ENCODE measurements at places on chromosomes 5 and 9.

DNA sequence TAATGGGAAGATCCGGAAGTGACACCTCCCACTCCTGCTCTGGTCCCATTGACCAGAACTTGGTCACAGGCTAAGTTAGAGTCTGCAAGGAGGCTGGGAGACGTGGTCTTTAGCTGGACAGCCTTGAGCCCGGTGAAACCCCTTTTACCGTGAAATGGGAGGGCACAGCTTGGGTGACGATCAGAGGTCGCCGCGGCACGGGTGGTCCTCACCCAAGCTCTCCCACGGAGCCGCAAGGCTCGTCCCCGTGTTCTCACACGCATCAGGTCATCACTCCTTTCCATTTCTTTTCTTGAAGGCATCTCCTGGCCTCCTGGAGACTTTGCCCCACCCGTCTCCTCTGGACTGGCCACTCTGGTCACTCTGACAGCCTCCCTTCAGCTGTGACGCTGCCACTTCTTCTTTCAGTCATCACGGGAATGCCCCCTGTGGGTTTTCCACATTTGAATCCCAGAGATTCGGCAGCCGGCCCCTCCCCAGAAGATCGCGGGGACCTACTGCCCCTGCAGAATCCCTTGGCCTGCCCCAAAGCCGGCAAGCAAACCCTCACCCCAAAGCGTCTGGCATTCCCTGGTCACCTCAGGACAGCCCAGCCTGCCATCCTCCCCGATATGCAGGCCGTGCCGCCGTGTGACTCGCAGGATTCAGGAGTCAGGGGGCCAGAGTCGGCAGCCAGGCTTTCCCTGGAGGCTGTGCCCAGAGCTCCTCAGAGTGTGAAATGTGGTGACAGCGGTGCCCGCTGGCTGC is 18.9 kb upstream of the EGFL7 start:
- no peak for DNase-seq

- no peak for DNase-seq
Measured at GRCh38 chr5:173693670-173694069, 77.2 kb upstream of the BOD1 start.

- peak; percentile 67 for DNase-seq
Measured at GRCh38 chr5:8683496-8683895, 814.5 kb downstream of the MTRR start.

GRCh38 chr5:135944967-135945560 is 9.7 kb downstream of the LECT2 start:
- DNase-seq: peak; percentile 65

DNA sequence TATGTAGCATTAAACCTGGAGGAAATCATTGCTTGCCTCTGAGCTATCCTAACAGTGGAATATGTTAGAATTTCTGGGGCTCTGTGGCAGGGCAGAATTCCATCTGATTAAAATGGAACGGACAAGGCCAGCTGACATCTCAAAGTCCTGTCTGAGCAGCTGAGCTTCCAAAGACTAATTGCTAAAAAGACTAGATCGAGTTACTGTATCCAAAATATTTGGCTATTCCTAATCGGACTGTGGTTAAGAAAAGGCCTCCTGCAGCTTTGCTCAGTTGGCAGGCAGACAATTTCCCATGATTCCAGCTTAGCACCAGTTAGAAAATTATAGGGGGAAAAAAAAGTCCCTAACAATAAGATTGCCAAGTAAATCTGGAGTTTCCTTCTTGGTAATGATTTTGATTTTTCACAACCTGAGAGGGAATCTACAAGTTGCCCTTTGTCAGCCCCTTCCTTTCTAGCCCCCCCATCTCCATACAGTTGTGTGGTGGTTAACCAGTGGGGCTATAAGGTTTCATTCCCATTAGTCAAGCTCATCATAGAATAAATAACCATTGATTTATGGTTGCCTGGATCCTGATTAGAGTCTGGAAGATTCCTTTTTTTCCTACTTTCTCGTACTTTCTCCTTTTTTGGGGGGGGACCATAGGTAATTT is 26.4 kb downstream of the PTGR1 start:
- DNase-seq: no peak

DNA sequence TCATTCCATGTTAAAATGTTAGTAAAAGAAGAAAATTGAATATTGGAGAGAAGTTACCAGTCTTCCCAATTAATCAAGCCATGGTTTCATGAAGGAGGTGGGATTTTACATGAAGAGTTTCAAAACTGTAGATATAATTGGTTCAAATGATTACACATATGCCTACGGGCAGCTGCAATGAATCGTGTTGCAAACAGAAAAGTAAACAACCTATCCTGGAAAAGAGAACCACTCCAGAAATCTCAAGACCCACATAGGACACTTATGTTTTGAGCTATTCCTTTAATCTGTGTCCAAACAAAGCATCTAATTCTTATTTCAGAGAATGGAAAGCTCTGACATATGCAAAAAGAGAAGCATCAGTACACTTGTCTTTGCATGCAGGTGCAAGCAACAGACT is 340.2 kb downstream of the NDUFS4 start:
- DNase-seq: peak; percentile 85

DNA sequence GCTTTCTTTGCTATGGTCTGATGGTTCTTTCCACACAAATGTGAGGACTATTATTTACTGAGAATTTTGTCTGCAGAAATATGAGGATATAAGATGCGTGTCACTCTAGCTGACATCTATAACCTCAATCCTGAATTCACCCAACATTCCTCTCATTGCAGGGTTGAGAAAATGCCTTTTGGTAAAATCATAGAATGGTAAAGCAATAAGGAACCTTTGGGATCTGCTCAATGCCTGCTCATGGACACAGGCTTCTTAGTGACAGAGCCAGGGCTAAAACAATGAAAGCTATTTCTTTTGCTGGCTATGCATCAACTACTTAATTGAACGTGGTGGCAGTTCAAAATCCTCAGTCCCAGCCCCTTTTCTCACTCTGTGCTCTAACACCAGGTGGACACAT is 199.6 kb downstream of the GAS1 start:
- no peak for DNase-seq

GRCh38 chr5:8750100-8750499 is 795.8 kb downstream of the SEMA5A start:
- no peak for DNase-seq

DNA sequence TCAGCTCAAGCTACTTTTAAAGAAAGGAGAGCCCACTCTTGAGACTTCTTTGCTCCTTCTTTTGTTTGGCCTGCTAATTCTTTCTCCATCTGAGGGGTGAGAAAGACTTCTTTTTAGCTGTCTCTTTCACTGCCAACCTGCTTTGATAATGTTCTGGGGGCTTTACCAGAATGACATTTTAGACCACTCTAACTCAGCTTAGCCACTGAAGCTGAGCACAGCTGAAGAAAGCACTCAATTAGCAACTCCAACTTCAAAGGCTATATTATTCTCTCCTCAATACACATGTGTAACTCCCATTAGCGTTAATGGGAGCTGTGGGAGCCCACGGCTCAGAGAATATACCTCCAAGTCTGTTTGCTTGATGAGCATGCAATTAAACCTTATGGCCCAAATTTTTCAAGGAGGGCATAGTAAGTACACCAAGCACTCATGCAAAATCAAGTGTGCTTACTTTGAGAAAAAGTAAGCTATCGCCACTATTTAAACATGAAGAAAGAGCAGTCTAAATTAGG is 815.4 kb upstream of the DMAC1 start:
- DNase-seq: no peak

GRCh38 chr9:64128572-64128971 is 1156.4 kb downstream of the FOXD4L5 start:
- no peak for DNase-seq
